Left renal pelvis (tissue), 4 donors: ENCODE measurements at places on chromosomes 7 and 10. TPM values are rescaled to one million over a fixed set of nuclear protein-coding genes. Genes with fewer than 3 reads are reported as not detected.

DNA sequence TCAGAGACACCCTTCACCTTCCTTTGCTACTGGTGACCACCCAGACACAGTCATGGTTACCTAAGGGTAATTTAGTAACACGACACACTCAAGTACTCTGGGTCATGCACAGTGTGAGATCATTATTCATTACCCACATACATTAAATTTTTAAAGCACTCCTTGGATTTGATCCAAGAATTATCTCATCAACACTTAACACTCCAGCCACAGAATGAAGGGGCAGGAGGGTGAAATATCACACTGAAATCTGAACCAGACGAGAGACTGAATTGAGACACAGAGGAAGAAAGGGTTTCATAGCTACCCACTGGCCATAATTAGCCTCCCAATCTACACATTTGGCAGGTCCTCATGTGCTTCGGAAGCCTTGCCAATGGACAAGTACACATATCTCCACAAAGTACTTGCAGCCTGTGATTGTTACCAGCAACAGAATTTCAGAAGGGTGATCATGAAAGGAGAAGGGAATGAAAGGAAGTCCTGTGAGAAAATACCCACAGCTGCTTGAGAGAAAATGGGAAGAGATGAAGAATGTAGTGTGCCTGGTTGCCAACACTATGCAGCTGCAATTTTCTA lies 189.3 kb downstream of the POLR1F start:
- DNase-seq = no peak

The ZNF425 gene
- polyA plus RNA-seq = 7.6 TPM

The AS3MT gene
- 25.3 TPM for polyA plus RNA-seq

DNA sequence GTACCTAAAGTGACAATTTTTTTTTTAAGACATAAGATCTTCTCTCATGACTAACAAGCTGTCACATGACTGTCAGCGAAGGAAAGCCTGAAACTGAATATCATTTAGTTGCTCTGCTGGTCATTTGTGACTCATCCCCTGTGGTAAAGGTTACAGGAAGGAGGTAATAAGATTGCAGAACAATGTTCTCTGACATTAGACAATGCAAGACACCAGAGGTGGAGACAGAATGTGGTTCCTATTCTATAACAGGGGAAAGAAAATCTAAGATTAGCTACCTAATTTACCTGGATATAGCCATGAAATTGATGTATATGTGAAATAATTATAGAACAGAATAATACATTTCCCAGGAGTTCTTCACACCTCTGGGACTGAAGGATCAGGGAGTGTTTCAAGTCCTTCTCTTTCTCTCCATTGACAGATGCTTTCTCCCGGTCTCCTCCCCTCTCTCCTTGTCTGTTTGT lies 47.7 kb downstream of the LRGUK start:
- DNase-seq = peak; percentile 4

The TAS2R3 gene
- polyA plus RNA-seq = 0.70 TPM

GRCh38 chr7:131462059-131462458 lies 94.4 kb downstream of the PODXL start:
- no peak for DNase-seq

The CNPY4 gene
- polyA plus RNA-seq = 48.8 TPM

- no peak for DNase-seq
Observed at GRCh38 chr10:16674147-16674703, 143.0 kb downstream of the RSU1 start.

The PTPN12 gene
- polyA plus RNA-seq = 99.5 TPM

The FOXI2 gene
- 0.71 TPM for polyA plus RNA-seq

DNA sequence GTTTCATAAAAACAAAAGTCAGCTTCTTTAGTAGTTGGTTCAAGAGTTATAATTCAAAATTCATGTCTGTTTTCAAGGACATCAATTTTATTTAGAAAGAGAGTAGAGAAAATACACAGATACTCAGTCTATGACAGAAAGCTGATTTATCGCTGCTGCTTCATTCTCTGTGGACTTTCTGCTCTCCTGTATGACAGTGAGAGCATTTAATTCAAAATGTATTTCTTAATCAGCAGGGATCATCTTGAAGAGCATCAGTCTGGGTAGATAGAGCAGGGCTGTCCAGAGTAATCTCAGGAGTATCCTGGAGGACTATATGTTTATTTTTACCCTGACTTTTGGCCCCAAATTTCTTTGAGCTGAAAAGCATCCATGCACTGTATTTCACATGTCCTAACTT lies 1676.7 kb downstream of the REEP3 start:
- no peak for DNase-seq

The CRYGN gene
- polyA plus RNA-seq = 4.0 TPM

DNA sequence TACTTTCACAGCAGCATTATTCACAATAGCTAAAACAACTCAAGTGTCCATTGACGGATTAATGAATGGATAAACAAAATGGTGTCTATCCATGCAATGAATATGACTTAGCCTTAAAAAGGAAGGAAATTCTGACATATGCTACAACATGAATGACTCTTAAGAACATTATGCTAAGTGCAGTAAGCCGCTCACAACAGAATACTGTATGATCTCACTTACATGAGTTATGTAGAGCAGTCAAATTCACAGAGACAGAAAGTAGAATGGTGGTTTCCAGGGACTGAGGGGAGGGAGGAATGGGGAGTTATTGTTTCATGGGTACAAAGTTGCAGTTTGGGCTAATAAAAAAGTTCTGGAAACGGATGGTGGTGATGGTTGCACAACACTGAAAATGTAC lies 282.0 kb downstream of the GRID1 start:
- no peak for DNase-seq

DNA sequence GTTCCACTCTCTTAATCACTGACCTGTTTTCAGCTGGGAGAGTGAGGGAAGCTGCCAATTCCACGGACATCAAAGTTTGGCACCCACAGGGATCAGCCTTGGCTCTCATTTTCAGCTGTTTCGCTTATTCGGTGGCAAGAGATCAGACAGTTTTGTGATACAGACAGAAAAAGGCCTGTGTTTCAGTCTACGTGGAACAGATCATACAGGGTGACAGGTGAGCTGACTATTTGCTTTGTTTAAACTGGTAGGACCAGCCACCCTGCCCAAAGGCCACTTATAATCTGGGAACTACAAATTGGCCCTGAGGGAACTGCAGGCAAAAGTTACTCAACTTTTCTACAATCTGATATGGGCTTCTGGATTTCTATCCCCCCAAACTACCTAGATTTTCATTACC lies 128.6 kb downstream of the ZNF467 start:
- no peak for DNase-seq

GRCh38 chr10:130137090-130137448 lies 878 bp downstream of the GLRX3 start:
- DNase-seq = no peak

DNA sequence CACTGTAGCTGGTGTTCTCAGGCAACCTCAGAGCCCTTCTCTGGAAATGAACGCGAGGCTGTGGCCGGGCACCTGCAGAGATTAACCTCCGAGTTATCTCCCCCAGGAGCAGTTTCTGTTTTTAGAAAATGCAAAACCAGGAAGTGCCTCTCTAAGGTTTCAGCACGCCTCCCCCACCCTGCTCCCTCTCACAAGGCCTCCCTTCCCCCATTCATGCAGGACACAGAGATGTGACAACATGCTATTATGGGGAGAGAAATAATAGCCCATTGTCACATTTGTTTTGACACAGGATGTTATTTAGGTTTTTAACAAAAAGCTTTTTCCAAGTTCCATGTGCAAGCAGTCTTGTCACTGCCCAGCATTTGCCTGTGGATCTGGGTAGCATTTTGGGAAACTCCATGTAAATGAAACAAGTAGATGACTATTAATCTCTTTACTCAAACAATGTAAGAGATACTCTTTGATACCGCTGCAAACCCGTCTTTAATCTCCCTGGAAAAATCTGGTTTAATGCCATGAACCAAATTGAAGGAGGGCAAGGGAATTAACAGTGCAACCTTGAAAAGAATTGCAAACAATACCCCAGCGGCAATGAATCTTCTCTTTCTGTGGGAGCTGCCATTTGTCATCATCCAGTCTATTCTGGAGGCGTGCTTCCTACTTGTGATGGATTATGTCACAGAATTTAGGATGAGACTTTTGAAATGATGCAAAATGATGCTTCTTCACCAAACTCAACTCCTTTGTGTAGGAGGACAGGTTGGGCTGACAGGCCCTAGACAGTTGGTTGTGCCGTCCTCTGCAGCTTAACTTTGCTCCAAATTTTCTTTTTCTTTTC lies 86.5 kb upstream of the NMT2 start:
- no peak for DNase-seq

DNA sequence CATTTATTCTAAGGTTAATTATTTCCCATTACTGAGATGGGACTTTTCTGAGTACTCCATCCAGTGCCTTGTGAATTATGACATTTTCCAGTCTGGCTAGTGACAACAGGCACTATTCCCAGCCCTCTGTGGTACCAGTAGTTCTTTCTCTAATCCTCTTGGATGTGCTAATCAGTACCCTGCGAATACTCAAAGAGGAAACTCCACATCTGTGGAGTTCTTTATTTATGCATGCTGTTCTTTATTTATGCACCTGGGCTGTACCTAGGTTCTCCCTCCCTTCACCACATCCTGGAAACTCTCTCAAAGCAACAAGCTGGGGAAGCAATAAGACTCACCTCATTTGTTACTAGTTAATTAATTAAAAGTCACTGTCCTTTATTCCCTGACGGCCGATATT lies 83.5 kb downstream of the TSPAN12 start:
- DNase-seq = no peak

- no peak for DNase-seq
Observed at GRCh38 chr7:93178213-93178612, 30.0 kb upstream of the SAMD9L start.

The TDRD1 gene
- polyA plus RNA-seq = 0.07 TPM

DNA sequence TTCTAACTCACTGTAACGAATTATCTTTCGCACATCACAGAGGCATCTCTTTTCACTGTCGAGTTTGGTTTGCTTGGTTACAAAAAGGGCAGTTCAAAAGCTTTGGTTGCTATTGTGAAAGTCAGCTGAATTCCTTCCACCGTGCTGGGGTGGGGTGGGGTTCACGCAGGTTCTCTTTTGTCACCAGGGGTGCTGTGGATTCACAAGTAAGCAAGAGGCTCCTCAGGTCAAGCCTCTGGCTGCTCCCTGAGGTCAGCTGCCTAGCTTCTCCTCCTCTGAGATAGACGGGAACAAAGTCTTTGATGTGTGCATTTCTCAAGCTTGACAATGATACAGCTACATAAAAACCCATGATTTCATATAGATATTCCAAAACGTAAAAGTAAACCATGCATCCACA lies 47.7 kb downstream of the EGFR start:
- DNase-seq = no peak

DNA sequence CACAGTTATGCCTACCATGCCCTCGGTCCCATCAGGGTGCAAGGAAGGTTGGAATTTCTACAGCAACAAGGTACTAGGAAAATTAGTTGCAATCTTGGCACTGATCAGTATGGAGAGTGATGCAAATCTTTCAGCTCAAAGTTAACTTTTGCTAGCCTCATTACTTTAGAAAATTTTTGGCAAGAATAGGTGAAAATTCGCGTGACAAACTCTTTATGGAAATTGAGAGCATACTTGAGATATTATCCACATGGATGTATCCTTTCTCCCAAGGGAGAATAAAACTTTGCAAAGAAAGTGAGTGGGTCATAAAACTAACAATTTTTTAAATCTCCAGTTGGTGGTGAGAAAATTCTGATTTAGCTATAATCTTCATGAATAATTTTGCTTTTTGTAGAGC lies 71.1 kb upstream of the SLC39A12 start:
- DNase-seq = no peak

The MUC12 gene
- 0.11 TPM for polyA plus RNA-seq

The CCDC172 gene
- polyA plus RNA-seq = not detected

DNA sequence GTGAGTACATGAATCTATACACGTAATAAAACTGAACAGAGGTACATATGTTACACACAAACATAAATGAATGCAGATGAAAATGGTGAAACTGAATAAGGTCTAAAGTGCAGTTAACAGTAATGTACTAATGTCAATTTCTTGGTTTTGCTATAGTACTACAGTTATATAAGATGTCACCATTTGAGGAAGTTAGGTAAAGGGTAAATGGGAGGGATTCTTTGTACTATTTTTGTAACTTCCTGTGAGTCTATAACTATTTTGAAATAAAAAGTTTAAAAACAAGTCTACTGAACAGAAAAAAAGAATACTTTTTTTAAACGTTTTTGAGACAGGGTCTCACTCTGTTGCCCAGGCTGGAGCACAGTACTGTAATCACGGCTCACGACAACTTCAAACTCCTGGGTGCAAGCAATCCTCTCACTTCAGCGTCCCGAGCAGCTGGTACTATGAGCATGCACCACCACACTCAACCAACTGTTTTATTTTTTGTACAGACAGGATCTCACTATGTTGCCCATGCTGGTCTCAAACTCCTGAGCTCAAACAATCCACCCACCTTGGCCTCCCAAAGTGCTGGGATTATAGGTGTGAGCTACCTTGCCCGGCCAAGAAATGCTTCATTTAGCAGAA lies 71.5 kb downstream of the WAPL start:
- DNase-seq = no peak

DNA sequence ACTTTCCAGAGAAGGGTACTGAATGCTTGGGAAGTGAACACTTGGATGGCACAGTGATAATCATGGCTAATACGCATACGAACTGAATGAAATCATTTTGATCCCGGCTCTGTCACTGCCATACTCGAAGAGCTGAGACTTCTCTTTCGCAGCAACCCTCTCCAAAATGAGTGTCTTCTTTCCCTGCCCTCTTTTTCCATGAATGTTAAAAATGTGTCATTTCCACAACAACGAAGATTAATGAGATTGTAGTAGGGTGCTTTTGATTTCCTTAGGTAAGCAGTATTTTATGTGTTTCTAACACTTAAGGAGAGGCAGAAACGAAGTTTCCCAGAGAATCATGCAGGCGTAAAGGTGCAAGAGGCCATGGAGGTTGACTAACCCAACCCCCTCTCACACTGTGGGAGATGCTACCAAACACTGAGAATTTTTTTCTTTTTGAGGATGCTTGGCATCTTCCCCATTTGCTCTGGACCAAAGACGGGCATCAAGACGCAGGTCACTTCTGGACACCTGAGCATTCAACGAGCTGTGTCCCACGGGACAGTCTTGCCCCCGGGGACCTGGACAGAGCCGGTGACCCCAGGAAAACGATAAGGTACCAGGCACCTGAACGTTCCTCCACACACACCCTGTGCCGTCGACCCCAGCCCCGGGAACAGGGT lies 823 bp downstream of the COPG2 start:
- DNase-seq = no peak

GRCh38 chr7:130134106-130134636 lies 63.8 kb downstream of the KLHDC10 start:
- DNase-seq = no peak

The HMX3 gene
- polyA plus RNA-seq = 0.26 TPM
